ENCODE measurements at places on chromosomes 1 and 21.

DNA sequence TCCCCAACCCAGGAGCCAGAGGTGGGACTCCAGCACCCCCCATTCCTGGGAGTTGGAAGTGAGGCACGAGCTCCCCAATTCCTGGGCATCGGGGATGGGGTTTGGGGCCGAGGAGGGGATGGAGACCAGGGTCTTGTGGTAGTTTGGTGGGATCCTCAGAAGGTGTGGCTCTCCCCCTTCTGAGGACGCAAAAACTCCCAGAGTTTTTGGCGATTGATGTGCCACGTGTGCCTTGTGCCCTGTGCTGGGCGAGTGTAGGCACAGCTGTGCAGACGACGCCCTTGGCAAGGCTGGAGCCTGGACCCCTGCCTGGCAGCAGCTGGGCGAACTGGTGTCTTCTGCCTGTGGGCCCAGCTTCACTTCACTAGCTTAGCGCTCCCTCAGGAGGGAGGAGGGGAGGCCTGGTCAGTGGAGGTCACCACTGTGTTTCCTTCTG lies 2.6 kb downstream of the GUK1 start:
- DNase-seq, result no peak

GRCh38 chr1:28601696-28602095 lies 9.6 kb downstream of the RAB42 start:
- no peak for DNase-seq

DNA sequence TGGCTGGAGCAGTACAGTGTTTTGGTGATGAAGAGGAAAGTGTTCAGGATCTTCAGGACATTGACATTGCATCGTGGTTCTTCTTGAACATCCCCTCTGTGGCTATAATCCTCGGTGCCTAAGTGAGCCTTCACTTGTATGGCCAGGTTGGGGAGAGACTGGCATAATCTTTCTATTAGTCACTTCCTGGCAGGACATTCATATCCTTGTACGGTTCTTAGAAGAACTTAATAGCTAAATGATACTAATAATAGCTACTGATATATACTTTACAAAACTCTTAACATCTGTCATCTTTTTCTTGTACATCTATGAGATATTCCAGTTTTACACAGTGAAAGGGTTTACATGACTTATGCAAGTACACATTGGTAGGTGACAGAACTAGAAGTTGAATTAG lies 35.8 kb downstream of the CELF3 start:
- DNase-seq, result no peak

- no peak for DNase-seq
Observed at GRCh38 chr1:22143065-22144033, at the start of gene WNT4. WNT4 (minus strand) TSS chr1:22143097; CDS start chr1:22142922, 175 bp downstream.

DNA sequence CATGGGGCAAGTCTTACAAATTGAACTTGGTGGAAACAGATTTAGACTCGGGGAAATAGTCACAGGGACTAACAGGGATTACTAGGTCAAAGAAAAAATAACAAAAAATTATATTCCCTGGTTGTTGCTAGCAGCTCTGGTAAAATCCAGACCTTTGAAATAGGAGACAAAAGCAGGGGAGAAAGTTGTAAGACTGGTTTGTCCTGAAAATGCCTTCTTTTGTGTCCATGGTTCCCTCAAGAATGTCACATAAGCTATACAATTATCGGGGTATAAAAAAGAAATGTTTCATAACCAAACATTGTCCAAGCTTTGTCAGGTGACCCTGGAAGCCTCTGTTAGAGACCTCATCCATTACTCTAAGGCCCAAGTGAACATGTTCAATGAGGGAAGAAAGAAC lies 33.1 kb downstream of the KIAA0319L start:
- no peak for DNase-seq

DNA sequence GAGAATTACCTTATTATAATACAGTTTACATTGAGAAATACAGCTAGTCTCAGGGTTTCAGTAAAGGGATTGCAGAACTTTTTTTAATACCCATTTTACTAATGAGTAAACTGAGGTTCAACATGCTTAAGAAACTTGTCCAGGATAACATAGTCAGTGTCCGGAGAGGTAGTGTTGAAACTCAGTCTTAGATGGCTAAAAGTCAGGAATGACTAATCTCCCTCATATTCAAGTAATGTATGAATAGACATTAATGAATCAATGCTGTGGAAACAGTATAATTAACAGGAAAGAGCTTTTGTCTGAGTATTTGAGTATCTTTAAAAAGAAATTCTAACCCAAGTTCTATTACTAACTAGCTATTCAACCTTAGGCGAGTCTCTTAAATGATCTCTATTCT lies 397.6 kb downstream of the PLA2G4A start:
- DNase-seq, result no peak

DNA sequence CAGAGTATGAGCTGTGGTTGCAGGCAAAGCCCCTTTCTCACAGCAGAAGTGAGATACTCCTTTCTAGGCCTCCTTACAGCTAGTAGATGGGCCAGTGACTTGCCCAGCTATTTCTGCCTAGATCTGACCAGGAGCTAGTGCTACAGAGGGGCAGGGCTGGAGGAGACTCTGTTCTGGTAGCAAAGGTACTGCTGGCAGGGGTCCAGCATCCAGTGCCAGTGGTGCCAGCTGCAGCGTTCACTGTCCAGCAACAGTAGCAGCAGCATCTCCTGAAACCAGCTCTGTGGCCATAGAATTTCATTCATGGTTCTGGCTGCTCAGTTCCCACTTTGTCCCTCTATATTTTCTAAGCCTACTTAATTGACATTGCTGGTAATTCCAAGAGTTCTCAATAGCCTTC lies 62.5 kb upstream of the CNN3 start:
- DNase-seq, result no peak

- no peak for DNase-seq
Observed at GRCh38 chr1:150514913-150515327, 632 bp upstream of the FALEC start.

DNA sequence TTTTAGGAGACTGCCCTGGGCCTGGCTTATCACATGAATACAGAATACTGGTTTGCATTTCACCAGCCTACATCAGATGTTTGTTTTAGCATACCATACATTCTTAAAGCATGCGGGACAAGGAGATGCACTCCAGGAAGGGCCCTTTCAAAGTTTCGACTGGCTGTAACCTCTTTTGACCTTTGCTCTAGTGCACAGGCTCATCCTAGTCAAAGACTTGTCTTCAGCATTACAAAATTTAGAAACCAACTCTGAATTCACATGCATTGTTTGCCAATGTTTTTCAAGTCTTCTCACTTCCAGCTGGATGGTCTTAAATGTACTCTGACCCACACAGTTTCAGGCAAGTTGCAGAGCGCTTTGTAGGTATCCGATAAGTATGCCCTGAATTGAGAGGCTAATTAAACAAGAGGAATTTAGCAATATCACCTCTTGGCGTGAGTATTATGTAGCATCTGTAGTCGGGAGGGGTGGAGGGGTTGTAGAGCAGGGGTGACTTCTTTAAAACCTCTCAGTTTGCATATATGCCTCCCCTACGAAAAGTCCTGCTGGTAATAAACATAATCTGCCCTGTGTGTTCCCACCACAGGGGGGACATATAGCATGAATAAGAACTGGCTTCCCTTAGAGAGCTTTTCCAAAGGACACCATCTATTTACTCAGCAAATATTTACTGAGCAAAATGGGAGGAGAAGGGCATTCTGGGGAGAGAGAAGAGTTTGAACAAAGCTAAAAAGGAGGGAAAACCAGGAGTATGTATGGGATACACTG lies 24.4 kb upstream of the AHCYL1 start:
- DNase-seq, result peak; percentile 99

GRCh38 chr21:17931080-17931479 lies 111.9 kb upstream of the C21orf91 start:
- DNase-seq, result no peak

- no peak for DNase-seq
Observed at GRCh38 chr1:91791691-91792488, 94.1 kb downstream of the TGFBR3 start.

DNA sequence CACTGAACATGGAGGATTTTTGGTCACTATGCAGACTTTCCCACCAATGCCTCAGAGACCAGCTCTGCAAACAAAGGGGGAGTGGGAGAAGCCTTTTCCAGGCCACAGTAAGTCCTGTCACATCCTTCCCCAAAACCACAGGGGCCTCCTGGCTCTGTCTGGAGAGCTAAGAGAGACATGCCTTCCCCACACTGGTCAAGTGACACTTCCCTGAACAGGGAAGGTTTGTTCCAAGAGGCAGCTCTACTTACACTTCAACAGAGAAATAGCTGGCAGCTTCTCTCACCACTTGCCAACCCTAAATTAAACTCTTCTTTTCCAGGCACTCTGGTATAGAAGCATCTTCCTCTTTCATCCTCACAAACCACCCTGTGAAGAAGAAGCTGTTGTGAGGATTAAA lies 39.7 kb downstream of the EDN2 start:
- DNase-seq, result no peak

DNA sequence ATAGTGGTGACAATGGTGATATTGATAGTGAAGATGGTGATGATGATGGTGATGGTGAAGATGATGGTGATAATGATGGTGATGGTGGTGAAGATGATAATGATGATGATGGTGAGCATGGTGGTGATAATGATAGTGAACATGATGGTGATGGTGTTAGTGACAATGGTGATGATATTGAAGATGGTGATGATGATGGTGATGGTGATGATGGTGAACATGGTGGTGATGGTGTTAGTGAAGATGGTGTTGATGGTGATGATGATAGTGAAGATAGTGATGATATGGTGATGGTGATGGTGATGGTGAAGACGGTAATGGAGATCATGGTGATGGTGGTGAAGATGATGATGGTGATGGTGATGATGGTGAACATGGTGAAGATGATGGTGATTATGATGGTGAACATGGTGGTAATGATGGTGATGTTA lies 259.2 kb downstream of the MATN1 start:
- no peak for DNase-seq

GRCh38 chr1:19710825-19711611 lies 46.3 kb downstream of the HTR6 start:
- no peak for DNase-seq

DNA sequence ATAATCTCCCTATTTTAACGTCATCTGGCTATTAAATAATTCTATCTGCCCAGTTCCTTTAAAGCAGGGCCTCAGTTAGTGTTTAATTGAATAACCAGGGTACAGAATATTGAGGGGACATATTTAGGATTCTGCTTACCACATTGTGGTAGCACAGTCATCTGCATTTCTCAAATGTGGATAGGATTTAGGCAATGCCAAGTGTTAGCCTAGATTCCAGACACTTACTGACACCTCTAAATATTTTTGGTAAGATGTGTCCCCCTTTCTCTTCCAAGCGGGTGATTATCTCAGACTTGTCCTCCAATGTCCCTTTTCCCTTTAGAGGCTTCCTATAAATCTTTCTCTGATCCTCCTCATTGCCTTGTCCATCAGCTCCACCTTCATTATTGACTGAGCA lies 160.8 kb upstream of the HOOK1 start:
- DNase-seq, result no peak

DNA sequence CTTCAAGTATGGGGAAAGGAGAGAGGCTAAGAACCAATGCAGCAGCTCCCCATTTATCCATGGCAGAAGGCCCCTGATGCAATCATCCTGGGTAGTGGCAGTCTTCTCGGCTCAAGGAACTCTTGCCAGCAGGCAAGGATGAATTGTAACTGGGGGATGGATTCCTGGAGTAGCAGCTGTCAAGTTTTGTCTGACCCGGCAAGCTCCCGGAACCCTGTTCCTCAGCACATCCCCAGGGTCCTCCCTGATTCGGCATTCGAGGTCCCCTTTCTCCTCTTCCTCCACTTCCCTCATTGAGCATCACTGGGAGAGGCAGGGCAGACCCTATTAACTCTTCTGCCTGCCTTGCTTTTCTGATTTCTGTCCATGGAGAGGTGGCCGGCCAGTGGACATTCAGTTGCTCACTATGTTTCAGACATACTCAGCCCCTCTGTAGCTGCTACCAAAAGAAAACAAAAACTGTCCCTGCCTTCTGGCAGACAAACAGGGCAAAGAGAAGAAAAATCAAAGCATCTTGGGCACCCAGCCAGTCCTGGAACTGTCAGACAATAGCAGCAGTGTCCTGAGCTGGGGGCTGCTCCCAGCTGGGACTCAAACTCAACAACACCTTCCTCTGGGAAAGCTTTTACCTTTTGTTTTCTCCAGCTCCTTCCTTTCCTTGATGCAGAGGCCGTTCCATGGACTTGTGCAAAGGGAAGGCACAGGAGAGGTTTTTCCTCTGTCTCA lies 5.6 kb upstream of the PTCH2 start:
- DNase-seq, result no peak

DNA sequence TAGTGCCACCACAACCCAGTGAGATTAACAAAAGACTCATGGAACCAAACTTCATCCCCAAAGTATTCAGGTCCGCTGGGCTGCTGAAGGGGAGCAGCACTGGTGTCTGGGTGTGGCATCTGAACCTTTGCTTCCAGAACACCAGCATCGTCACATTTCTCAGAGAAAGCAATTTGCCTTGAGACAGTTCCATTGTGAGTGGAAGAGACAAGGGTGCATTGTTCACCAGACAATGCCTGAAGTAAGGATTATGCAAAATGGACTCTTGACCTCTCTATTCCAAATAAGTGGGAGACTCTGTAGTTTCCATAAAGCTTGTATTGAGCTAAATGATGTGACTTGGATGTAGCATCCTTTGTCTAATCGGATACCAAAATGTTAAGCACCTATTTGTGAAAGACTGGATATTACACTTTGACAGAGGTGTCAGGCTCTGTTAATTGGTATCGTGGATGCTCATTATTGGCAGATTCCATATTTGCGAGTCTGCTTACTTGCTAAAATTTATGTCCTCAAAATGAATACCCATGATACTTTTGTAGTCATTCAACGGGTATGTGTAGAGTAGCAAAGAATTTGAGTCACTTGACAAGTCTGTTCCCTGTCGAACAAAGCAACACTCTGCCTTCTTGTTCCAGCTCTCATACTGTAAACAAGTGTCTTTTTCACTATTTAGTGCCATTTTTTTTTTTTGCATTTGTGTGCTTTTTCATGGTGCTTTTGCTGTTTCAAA lies 75.6 kb downstream of the MRPS6 start:
- no peak for DNase-seq

DNA sequence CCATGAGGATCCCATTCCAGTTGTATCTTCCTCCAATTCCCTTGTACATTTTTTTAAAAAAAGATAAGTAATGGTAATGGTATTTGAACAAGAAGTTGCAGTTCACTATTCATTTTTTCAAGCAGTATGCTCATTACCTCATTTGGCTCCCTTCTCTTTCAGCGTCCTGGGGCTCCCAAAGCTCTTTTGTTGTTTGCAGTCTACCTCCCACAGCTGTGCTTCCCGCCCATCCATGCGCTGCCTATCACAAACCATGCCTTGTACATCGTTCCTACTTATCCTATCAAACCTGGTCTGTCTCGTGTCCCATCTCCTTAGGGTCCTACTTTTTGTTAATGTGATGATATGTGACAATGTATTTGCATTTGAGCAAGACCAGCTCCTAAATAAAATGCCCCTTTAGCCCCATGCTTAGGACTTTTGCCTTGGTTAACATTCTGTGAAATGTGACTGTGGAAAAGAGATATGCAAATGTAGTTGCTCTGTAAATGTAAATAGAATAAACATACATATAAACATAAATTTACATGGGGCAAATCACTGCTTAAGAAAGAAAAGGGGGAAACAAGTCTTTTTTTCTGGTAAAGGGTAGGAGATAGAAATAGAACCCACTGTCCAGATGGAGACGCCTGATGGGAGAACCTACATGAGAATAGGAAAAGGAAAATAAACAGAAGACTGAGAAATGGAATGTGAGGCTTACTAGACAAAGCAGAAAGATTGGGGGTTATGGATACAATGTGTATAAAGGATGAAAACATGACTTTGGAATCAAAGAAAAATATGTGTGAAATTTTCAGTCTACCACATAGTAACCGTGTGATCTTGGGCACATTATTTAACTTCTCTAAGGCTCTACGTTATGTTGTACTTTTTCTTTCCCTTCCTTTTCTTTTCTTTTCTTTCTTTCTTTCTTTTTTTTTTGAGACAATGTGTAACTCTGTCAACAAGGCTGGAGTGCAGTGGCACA lies 59.8 kb upstream of the PLXNA2 start:
- no peak for DNase-seq
